ENCODE measurements at places on chromosomes 6 and 20.
A peak's percentile ranks its signal among the peaks of the same experiment; 100 is the strongest.

DNA sequence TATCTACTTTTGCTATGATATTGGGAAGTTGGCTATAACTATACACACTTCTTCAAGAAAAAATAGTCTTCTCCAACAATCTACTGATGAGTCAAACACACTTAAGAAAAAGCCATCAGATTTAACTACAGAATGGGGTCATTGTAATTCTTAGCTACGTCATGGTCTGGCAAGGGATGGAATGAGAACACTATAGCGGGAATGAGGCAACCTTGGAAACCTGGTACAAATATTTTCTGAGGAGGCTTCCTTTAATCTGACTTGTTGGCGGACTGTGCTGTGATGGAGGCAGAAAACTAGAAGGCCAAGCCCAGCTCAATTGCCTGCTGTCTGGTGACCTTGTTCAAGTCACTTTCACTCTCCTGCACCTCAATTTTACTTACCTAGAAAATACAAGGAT, 586.8 kb upstream of the JAG1 start:
- no peak for DNase-seq

GRCh38 chr6:67047996-67048395, 1341.0 kb upstream of the EYS start:
- no peak for DNase-seq

DNA sequence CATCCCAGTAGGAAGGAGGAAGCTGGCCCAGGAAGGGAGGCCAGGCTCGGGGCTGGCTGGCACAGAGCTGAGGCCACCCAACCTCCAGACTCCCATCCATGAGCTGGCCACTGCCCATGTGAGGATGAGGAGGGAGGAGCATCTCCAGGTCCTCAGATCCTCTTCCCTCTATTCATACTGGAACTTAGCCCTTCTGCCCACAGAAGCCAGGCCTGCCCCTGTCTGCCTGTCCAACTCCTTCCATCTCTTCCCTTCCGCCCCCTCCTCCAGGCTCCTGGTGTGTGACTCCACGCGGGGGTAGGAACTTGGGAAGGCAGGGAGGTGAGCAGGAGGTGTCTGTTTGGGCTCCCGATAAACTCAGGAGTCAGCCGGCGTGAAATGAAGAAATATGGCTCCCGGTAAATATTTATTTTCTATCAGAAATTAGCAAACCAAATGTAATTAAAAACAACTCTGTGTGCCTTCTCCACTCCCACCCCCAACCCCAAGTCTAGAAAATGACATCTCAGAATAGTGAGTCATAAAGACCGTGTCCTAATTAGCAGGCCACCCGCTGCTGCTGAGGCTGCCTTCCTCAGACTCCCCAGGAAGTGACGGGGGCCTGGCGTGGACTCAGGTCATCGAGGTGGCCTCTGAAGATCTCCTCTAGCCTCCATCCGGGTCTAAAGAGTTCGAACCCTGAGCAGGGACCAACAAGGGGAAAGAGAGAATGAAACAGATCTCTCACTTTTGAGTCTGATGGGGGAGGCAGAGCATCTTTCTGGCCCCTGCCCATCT, 81.9 kb downstream of the MDGA1 start:
- no peak for DNase-seq

DNA sequence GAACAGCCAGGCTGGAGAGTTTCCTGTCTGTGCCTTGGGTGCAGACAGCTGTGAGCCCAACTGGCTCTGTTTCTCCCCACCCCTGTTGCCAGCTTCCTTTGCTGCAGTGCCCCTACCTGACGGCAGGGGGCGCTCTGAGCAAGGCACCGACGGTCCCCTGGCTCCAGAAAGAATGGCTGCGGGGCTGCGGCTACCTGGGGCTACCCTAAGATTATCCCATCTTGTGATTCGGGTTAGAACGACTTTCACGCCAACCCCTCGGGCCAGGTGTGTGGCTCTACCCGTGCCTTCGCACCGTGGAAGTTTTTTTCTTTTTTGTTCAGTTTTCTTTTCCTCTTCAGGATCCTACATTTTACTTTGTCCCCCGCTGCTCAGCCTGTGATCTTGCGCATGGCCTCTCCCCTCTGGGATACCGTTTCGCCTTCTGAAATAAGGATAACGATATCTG, 33.4 kb upstream of the AAR2 start:
- peak; percentile 84 for DNase-seq

- no peak for DNase-seq
These were observed 160.4 kb downstream of the CD83 start for GRCh38 chr6:14278006-14278405.

GRCh38 chr6:326896-327537, 34.7 kb downstream of the DUSP22 start:
- DNase-seq, result no peak

GRCh38 chr6:124197148-124197547, 393.5 kb downstream of the NKAIN2 start:
- DNase-seq, result no peak

GRCh38 chr6:121881974-121882667, 446.7 kb downstream of the GJA1 start:
- no peak for DNase-seq

- no peak for DNase-seq
These were observed 2.7 kb downstream of the TNFAIP3 start for GRCh38 chr6:137869549-137870307.

GRCh38 chr6:92495242-92495641, 924.1 kb downstream of the EPHA7 start:
- no peak for DNase-seq

DNA sequence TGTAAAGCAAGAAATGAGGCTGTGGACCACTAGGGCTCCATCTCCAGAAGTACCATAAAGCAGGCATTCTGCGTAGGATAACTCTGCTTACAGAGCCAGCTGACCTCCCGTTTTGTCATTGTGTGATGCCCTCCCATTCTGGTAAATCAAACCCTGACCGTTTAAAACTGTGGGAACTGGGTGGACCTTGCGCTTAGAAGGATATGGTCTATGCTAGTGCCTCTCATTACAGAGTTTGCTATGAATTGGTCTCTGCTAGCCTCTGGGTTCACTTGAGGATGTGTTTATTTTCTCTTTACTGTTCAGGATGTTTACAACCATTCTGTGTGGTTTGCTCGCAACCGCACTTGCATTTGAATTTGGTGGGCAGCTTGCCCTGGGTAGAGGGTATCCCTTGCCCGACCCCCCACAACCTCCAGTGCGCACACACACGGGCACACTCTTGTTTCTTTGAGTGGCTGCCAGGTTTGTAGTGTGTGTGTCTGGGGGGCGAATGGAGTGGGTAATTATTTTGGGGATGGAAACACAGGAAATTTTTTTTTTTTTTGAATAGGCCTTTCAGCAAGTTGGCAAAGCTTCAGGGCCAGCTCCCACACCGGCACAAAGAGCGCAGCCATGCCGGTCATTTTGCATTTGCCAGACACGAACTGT, 198.3 kb downstream of the JARID2 start:
- DNase-seq, result no peak

Data from stimulated activated naive CD8-positive, alpha-beta T cell treated with anti-CD3 and anti-CD28 coated beads, Interleukin-15, Interleukin-2, amounts not matched to agents 100 U/mL and 50 U/mL, for 24 hours (primary cell).